ENCODE measurements at places on chromosomes 13 and 19.

- no peak for DNase-seq
Measured at GRCh38 chr13:110350509-110350908, 43.4 kb downstream of the COL4A2 start.

DNA sequence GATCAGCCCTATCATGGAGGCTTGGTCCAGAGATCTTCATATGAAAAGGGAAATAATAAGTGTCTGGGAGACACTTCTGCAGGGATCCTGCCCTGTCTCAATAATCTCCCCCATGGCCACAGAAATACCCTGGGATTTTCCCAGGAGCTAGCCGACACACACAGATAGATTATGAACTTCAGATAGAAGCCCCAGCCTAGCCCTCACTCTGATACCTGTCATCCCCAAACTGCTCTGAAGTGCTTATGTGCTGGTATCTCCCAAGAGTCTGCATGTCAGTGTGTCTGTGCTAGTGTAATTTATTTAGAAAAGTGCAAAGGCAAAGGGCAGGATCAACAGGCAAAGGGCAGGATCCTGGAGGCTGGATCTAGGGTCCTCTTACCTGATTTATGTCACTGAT is 38.7 kb upstream of the ZNF766 start:
- no peak for DNase-seq

DNA sequence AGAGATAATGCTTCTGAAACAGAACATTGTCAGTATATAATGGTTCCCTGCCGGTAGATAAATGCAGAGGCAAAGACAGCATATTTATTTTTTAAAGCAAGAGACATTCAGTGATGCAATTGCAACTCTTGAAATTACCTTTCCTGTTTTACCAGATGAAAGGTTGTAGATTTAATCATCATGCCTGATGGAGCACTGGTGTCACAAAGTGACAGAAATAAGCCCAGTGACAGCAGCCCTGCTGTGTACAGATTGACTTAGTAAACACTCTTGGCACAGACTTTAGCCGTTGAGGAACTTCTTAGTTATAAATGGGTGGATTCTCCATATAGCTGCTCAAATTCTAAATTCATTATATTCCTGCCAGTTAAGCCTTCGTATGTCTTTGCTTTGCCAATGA is 172.5 kb downstream of the ITGBL1 start:
- DNase-seq = no peak

GRCh38 chr13:106550570-106551135 is 15.2 kb upstream of the EFNB2 start:
- DNase-seq = no peak

DNA sequence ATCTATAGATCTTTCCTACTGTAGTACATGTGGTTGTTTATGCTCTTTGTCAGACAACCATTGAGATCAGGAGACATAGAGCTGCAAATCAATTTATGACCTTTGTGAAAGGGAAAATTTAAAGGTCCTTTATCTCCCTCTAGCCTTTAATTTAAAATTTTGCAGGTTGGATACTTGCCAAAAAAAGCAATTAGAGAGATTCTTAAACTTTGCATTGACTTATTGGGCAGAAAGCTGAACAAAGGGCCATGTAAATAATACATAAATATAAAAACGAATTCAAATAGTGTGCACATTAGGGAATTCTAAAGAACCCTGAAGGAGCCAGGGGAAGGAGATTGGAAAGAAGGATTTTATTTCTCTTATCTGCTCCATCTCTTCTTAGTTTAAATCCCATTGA is 22.0 kb upstream of the RB1 start:
- DNase-seq = no peak

GRCh38 chr13:112161521-112162301 is 94.8 kb downstream of the SOX1 start:
- DNase-seq = no peak

GRCh38 chr19:45100201-45100600 is 7.2 kb downstream of the PPP1R37 start:
- no peak for DNase-seq

GRCh38 chr19:29643361-29643935 is 21.8 kb upstream of the PLEKHF1 start:
- no peak for DNase-seq

- no peak for DNase-seq
Measured at GRCh38 chr19:47445937-47446402, 25.7 kb downstream of the SLC8A2 start.

- no peak for DNase-seq
Measured at GRCh38 chr19:14731200-14731599, 41.4 kb downstream of the ZNF333 start.

- DNase-seq = no peak
Measured at GRCh38 chr19:28239270-28239669, 973.7 kb downstream of the UQCRFS1 start.

DNA sequence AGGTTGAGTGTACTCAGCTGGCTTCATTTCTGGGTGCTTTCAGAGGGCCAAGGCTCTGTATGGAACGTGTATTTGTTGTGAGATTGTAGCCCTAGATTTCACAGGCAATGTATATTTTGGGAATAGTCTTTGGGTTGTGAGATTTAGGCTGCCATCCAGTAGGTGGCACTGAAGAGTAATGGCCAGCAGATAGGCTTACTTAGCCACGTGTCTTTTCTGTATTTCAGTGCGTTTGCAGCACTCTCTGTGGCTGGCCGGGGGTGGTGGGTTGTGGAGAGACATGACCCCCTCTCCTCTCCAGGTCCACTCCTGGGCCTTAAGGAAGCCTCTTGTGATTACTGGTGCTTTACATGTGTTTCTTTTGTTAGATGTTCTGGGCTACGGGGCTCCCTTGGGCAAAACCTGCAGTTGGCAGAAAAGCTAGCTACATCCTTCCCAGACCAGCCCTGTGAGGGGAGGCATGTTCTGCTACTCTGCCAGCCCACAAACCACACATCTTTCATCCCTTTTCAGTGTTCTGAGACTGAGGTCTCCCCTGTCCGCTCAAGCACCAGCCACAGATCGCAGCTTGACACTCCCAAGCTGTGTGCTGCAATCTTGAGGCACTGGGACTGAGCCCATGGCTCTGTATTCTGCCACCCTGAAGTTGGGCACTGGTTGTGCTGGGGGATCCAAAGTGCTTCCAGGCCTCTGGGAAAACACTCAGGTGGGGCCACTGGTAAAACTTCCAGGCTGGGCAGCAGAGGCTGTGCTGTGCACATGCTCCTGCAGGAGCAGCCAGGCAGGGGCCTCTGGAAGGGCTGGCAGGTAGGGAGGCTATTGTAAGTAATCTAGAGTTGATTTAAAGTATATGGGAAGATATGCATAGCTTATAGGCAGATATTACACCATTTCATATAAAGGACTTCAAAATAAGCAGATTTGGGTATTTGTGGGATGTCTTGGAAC is 1096.8 kb upstream of the PCDH20 start:
- no peak for DNase-seq

DNA sequence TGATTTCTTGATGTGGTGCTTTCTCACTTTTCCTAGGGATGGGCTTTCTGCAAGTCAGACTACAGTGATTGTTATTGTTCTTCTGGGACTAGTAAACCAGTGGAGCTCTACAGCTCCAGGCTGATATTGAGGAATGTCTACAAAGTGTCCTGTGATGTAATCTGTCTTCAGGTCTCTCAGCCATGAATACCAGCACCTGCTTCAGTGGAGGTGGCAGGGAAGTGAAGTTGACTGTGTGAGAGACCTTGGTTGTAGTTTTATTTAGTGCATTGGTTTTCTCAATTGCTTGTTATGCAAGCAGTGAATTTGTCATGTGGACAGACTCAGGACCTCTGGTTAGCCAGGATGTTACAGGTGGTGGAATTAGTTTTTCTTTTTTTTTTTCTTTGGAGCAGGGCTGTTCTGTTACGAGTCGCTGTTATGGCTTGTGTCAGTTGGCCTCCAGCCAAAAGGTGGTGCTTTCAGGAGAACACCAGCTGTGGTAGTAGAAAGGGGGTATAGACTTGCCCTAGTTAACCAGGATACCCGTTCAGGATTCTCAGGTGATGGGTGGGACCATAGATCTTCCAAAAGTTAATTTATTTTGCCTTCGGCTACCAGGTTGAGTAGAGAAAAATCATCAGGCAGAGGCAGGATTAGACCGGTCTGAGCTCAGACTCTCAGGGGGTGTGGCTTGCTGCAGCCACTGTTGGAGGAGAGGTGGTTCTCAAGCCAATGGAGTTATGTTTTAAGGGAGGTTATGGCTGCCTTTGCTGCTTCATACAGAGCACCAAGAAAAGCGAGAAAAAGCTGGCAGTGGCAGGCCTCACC is 11.9 kb upstream of the ZNF675 start:
- DNase-seq = no peak

GRCh38 chr19:13841962-13842290 is 35.0 kb upstream of the NANOS3 start:
- no peak for DNase-seq

- DNase-seq = no peak
Measured at GRCh38 chr13:35888981-35889380, 242.2 kb downstream of the DCLK1 start.

GRCh38 chr19:42629191-42629590 is 34.5 kb upstream of the CEACAM8 start:
- no peak for DNase-seq

GRCh38 chr13:90591927-90592268 is 755.6 kb upstream of the MIR17HG start:
- DNase-seq = no peak

DNA sequence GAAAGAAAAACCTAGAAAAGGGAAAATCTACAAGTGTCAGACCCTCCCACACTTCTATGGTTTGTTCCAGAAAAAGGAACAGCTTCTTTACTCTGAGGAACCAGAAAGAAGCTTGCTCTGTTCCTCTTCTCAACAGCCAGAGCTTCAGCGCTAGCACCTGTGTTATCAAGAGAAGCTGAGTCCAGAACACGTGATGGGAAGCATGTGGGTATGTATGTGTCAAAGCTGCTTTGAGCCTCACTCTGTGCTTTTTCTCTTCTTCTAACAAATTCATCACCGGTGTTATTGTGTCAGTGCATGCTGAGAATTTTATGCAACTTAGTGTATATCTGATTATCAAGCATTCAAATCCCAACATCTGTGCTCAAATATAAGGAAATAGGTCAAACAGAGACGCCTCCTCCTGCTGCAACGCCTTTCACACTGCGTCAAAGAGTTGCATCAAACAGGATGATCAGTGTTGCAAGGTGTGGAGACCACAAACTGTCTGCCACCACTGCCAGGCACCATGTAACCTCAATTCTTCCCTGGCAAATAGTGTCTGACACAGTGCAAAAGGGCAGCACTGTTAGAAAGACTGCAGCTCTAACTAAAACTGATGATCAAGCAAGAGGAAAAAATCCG is 83.9 kb downstream of the LRRC63 start:
- DNase-seq = peak; percentile 34

GRCh38 chr19:44741841-44742329 is 6.6 kb upstream of the BCL3 start:
- peak; percentile 99 for DNase-seq

- DNase-seq = no peak
Measured at GRCh38 chr19:51131780-51132680, 7.3 kb downstream of the SIGLEC9 start.

DNA sequence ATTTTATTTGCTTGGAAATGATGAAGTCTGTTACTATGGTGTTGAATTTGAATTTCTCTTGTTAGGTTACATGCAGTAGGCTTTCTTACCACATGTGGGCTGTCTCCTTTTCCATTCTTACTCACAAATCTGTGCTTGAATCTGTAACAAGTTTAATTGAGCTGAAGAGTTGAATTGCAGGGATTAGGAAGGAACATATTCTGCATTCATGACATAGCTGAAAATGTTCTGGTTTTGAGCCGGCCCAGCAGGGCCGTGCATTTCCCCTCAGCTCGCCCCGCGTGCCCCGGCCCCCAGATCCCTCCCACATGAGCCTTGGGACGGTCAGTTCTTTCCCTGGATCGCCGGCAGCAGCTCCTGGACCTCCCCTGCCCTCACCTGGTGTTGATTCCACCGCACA is 28.1 kb downstream of the TFDP1 start:
- no peak for DNase-seq

DNA sequence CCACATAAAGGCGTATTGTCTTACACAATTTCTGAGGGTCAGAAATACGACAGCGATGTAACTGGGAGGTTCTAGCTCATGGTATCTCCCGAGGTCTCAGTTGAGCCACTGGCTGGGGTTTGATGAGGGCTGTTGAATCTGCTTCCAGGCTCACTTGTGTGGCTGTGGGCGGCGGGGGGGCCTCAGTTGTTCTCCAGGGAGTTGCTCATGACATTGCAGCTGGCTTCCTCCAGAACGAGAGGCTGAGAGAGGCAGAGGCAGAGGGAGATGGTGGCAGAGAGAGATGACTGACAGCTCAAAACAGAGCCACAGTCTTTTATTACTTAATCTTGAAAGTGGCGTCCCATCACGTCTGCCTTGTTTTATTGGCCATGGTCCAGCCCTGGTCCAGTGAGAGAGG is 6.2 kb upstream of the NLRP5 start:
- no peak for DNase-seq

DNA sequence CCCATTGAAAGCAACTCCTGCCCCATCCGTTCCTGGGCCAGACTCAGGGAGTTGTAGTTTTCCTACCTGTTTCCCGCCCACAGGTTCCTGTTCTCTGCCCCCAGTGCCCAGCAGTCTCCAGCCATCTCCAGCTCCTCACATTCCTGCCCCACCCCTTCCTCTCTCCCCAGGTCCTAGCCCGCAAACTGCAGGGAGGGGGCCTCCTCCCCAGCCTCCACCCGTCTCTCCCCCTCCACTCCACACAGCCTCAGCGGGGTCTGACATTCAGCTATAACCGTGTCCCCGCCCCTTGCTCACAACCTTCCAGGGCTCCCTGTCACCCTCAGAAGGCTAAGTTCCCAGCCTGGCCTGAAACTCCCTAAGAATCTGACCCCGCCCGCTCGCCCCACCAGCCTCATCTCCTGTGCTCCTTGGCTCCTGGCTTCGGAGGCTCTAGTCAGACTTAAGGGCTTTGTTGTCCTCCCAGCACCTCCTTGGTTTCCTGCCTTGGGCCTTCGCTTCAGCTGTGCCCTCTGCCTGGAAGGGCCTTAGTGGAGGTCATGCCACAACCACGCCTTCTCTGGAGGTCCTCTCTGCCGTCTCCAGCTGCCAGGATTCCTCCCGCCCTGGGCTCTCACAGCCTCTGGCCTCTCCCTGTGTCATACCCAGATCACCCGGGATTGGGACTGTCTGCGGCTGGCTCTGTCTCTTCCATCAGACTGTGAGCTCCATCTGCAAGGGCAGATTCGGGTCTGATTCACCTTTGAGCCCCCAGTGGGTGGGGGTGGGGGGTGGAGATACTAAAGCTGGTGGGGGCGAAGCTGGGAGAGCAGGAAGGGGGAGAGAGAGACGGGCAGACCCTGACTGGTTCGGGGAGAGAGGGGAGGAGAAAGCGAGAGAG is 5.1 kb upstream of the SPACA6 start:
- peak; percentile 68 for DNase-seq

DNA sequence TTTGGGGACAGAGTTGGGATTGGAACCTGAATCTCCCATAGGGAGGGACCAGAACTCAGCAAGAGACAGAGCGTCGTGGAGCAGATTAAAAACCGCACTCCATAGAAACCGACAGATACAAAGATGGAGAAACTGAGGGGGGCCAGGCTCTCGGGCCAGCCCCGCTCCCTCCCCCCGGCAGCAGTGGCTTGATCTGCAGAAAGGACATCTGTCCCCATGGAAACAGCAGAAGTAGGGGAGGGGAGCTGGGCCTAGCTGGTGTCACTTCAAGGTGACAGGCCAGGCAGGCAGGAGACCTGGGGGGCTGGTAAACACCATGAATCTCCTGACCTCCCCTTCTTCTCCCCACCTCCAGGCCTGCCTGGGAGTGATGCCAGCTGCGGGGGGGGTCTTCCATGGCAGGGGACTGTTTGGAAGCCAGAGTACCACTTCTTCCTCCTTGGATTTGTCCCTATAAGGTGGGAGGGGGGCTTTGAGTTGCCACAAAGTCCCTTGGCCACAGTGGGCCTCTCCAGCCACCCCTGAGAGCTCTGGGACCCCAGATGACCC is 10.9 kb downstream of the TMIGD2 start:
- DNase-seq = no peak

- DNase-seq = no peak
Measured at GRCh38 chr19:48955308-48955958, 758 bp downstream of the BAX start.
